ENCODE measurements at places on chromosomes 7 and 10. TPM values are rescaled to one million over a fixed set of nuclear protein-coding genes. Genes with fewer than 3 reads are reported as not detected.

The ZFYVE27 gene
- 13.2 TPM for total RNA-seq

GRCh38 chr10:128047351-128047750 is 78.9 kb downstream of the MKI67 start:
- DNase-seq, result peak; percentile 71

DNA sequence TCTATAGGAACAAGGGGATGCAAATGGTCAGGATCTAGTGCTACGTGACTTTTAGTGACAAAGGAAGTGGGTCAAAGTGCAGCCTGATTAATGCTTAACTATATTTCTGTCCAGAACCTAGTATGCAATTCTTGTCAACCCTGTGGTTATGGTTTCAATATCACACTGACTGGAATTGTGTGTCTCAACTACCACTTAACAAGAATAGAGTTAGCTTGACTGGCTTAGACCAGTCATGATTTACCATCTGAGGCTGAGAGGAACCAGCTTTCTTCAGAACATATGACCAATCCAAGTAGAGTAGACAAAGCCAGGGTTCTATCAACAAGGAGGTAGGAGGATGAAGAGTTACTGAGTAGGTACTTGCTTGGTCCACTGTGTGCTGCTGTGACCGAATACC is 54.4 kb downstream of the MYPN start:
- no peak for DNase-seq

The AKR1C2 gene
- 17.5 TPM for total RNA-seq

GRCh38 chr7:150952331-150953050 is 25.6 kb downstream of the KCNH2 start:
- DNase-seq, result peak; percentile 10

GRCh38 chr7:16261654-16262053 is 159.7 kb downstream of the CRPPA start:
- no peak for DNase-seq

Data from left ventricle myocardium inferior (tissue), 1 donor.